ENCODE measurements at places on chromosomes 12 and 14.

GRCh38 chr14:38255408-38255672, 553 bp downstream of the CLEC14A start:
- no peak for DNase-seq

GRCh38 chr12:89477633-89478279, 46.8 kb downstream of the GALNT4 start:
- no peak for DNase-seq

DNA sequence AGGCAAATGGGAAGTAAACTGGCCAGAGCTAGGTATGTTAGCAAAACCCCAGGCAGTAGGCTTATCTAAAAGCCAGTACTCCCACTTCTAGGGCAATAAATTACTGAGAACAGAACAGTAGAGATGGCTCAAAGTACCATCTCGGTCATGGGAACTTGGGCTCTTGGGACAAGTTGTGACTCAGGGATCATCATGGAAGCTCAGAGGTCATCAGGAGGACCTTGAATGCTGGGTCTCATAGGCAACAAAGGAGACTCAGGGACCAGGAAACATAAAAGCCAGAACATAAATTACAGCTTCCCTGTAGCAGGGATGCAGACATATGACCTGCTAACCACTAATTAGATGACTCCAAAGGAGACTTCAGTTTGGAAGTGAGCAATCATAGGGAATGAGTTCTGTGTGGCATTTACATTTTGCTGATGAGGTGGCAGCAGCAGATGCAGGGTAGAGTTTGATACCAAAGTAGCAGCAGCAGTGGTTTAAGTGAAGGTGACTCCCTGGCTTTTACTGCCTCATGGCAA, 97.6 kb upstream of the SCAF11 start:
- DNase-seq = no peak

- DNase-seq = no peak
Observed at GRCh38 chr12:15636060-15636890, 152.9 kb downstream of the EPS8 start.

DNA sequence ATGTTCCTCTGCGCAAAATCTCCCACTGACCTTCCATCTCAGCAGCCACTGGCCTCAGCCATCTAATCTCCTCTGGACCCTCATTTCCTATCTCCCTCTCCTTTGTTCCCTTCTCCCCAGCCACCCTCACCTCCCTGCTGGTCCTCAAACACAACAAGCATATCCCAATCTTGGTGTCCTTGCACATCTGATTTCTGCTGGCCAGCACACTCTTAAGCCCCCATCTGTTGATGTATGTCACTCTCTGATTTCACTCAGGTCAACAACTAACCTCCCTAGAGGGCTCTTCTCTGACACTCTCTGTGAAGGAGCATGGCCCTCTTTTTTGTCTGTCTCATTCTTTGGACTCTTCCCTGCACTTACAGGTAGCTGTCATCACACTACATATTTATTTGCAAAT, 25.6 kb downstream of the PPM1H start:
- no peak for DNase-seq

- no peak for DNase-seq
Observed at GRCh38 chr14:94598816-94599655, 13.2 kb upstream of the SERPINA3 start.

DNA sequence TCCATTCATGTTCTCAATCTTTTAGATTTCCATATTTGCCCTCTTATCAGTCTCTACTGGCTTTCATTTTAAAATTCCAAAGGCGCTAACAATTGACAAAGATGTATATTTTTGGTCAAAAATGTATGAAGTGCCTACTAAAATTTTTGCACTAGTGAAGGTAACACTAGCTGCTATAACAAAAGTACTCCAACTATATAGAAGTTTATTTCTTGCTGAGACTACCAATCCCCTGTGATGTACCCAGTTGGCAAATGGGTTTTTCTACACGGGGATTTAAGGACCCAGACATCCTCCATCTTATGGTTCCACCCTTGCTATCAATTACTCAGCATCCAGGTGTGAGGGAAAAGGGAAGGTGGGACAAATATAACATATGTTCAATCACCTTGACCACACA, 75.3 kb upstream of the TSPAN8 start:
- no peak for DNase-seq

- DNase-seq = no peak
Observed at GRCh38 chr12:24695103-24695502, 253.8 kb downstream of the BCAT1 start.

- DNase-seq = no peak
Observed at GRCh38 chr14:70893858-70894291, 13.4 kb upstream of the PCNX1 start.

GRCh38 chr12:104667139-104667538, 210.4 kb downstream of the CHST11 start:
- DNase-seq = no peak

GRCh38 chr14:99121319-99121875, 150.6 kb downstream of the BCL11B start:
- no peak for DNase-seq

DNA sequence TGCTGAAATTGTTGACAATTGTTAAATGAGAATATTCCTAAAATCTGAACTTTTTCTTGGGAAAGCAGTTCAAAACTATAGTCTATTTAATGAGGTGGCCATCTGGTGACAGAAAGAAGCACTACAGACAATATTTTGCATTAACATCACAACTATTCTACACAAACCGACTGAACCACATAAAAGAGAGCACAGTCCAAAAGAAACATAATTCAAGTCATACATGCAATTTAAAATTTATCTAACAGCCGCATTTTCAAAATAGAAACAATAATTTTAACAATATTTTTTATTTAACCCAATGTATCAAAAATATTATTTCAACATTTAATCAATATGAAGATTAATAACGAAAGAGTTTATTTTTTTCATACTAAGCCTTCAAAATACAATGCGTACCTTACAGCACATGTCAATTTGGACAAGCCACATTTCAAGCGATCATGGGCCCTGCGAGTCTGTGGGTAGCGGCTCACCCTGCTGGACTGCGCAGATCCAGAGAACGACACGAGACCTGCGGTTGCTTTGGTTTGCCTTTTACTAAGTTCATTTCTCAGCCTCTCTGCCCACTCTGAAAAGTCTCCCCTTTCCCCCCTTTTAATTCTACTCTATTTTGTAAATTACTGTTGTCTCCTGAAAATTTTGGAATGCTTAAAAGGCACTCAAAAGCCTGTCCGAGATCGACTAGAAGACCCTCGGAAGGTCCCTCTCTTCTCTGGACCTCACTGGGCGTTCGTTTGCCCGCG, 947 bp upstream of the LRRC9 start:
- DNase-seq = no peak

GRCh38 chr14:33259764-33260163, 321.1 kb downstream of the NPAS3 start:
- no peak for DNase-seq

DNA sequence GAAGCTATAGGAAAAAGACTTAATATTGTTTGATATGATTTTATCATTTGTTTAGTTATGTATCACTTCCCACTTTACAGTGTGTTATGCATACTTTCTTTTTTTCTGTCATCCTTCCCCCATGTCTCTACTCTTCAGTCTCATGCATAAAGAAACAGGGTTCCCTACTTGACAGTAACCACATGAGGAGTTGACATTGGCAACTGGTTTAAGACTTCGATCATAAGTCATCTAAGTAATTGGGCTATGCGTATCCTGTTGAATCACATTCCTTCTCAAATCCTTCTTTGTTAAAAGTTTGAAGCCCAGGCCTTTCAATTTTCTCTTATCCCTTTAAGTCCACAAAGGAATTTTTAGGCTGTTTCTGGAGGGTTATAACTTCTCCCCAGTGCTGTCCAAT, 358.7 kb downstream of the RAD51B start:
- no peak for DNase-seq

GRCh38 chr12:64531665-64532334, 78.5 kb upstream of the RASSF3 start:
- no peak for DNase-seq

DNA sequence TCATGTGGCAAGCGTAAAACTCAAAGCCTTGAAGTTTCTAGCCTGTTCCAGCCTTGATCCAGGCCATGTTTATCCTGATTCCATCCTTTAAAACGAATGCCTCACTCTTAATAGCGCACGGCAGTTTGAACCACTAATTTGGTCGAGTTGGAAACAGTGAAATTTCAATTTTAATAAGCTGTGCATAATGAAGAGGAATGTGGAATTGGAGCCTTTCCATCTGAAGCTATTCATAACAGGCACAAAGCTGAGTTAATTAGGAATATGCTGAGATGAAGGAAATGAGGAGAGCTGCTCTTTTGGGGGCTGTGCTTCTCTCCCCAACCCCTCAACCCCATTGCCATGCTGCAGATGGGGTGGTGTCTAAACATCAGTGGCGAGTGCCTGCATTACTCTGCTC, 70.7 kb downstream of the PTPN11 start:
- DNase-seq = no peak

DNA sequence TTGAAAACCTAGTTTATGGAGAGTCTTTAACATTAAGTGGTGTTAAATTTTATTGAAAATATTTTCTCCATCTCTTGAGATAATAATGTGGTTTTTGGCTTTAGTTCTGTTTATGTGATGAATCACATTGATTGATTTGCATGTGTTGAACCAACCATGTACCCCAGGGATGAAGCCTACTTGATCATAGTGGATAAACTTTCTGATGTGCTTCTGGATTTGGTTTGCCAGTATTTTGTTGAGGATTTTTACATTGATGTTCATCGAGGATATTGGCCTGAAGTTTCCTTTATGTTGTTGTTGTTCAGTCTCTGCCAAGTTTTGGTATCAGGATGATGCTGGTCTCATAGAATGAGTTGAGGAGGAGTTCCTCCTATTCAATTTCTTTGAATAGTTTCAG, 222.6 kb downstream of the ADAMTS20 start:
- no peak for DNase-seq

DNA sequence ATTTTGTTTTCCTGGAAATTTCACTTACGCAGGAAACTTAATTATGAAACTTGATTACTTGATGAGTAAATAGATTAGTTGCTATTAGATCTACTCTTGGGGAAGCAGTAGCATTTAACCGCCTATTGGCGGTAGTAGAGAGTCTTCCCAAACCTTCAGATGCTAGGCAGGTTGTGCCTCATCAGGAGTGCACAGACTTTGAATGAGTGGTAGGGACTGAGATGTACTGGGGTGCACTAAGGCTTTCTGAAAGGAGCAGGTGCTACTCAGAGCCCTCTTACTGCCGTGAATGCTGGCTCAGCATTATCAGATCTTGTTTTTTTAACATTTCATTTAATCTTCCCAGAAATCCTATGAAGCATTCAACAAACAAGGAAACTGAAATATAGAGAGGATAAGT, 7.7 kb downstream of the GATC start:
- DNase-seq = no peak

- no peak for DNase-seq
Observed at GRCh38 chr12:108820707-108821406, 36.5 kb downstream of the SSH1 start.

DNA sequence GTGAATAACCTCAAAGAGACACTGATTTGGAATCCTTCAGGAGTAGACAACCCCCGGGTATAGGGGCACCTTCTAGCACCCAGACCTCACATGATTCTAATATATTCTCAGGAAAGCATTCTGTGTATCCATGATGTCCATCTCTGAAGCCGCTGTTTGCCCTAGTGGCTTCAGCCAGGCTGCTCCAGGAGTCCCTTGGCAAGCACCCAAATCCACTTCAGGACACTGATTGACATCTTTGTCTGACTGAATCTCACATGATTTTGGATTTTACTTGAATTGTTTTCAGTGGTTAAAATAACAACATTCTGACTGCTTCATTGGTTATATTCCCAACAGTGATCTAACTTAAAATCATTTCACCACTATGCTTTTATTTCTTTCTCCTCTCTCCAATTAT, 390.5 kb upstream of the CLEC14A start:
- no peak for DNase-seq
